Fibroblast of skin of right biceps (primary cell): ENCODE measurements at places on chromosomes 7 and 10.

- peak; percentile 76 for DNase-seq
These were observed 1.1 kb downstream of the WASL start for GRCh38 chr7:123747620-123748141.

DNA sequence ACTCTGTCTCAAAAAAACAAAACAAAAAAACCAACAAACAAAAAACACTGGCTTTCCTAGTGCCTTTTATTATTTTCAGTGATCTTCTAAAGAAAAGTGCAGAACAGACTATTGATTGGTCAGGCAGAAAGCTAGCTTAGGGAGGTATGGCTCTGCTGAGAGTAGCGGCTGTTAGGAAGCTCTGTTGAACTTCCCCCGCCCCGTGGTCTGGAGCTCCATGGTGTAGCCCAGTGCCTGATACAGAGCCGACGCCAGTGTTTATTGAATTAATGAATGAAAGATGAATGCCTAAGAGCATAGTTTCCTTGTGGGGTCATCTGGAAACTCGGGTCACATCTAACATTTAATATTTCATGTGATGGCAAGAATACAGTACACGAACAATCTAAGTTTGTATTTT, 90.5 kb upstream of the ARMC3 start:
- no peak for DNase-seq

GRCh38 chr10:125773687-125774543, 1.7 kb downstream of the MMP21 start:
- no peak for DNase-seq

- DNase-seq: peak; percentile 81
These were observed 44.0 kb upstream of the GRID1 start for GRCh38 chr10:86410542-86411124.

DNA sequence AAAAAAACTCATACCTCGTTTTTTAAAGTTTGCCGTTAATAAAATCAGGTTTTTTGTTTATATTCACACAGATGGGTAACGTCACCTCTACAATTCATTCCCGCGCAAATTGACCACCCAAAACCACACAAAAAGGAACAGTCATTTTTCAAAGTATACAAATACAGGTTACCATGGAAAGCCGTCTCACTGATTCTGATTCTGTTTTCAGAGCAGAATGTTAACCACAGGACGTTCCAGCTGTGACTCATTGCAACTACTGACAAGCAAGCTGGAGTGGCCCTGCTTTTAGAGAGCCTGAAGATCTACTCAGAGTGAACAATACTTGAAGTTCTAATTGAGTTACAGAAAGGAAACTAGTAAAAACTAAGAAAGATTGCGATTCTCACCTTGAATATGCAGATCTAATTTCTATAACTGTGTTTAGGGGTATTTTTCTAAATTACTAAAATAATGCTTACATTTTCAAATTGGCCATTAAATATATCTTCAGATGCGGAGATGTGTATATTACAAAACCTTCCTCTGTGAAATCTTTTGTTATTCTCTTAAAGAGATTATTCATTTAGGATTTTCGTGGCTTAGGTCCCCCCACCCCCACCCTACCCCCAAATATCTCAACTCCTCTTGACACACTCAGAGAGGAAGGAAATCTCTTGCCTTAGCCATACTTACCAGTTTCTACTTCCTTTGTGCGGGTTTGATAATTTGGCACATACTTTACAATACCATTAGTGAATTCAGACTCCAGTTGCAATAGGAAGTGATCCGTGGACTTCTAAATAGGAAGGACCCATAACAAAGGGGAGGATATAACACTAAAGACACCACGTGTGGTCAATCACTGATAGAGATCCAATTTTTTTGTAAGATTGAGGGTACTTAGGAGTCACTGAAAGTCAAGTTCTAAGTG, 106.0 kb downstream of the CUBN start:
- peak; percentile 99 for DNase-seq

DNA sequence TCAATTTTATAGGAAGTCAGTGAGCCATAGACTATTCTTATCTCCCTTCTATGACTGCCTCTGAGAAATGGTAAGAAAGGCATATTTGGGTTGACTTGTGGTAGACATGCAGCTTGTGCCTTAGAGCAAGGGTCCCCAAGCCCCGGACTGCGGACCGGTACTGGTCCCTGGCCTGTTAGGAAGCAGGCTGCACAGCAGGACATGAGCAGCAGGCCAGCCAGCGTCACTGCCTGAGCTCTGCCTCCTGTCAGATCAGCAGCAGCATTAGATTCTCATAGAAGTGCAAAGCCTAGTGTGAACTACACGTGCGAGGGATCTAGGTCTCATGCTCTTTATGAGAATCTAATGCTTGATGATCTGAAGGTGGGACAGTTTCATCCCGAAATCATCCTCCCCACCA, 180.6 kb downstream of the SND1 start:
- no peak for DNase-seq

GRCh38 chr10:133131734-133132472, 28.1 kb upstream of the KNDC1 start:
- no peak for DNase-seq

GRCh38 chr10:98694014-98694413, 247.3 kb upstream of the HPS1 start:
- DNase-seq: no peak

GRCh38 chr7:144391823-144392255, 11.7 kb downstream of the NOBOX start:
- peak; percentile 55 for DNase-seq
